ENCODE measurements at places on chromosomes 11 and 22.

- DNase-seq = no peak
These were observed at the start of gene LUZP2 for GRCh38 chr11:24496736-24497725. TSS of gene LUZP2 (plus strand) at chr11:24497053.

DNA sequence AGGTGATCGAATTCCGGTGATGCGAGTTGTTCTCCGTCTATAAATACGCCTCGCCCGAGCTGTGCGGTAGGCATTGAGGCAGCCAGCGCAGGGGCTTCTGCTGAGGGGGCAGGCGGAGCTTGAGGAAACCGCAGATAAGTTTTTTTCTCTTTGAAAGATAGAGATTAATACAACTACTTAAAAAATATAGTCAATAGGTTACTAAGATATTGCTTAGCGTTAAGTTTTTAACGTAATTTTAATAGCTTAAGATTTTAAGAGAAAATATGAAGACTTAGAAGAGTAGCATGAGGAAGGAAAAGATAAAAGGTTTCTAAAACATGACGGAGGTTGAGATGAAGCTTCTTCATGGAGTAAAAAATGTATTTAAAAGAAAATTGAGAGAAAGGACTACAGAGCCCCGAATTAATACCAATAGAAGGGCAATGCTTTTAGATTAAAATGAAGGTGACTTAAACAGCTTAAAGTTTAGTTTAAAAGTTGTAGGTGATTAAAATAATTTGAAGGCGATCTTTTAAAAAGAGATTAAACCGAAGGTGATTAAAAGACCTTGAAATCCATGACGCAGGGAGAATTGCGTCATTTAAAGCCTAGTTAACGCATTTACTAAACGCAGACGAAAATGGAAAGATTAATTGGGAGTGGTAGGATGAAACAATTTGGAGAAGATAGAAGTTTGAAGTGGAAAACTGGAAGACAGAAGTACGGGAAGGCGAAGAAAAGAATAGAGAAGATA lies at the start of gene MALAT1:
MALAT1 (plus strand) TSS at position 69 of the 736 bp plus-strand sequence.
- DNase-seq = peak; percentile 79

DNA sequence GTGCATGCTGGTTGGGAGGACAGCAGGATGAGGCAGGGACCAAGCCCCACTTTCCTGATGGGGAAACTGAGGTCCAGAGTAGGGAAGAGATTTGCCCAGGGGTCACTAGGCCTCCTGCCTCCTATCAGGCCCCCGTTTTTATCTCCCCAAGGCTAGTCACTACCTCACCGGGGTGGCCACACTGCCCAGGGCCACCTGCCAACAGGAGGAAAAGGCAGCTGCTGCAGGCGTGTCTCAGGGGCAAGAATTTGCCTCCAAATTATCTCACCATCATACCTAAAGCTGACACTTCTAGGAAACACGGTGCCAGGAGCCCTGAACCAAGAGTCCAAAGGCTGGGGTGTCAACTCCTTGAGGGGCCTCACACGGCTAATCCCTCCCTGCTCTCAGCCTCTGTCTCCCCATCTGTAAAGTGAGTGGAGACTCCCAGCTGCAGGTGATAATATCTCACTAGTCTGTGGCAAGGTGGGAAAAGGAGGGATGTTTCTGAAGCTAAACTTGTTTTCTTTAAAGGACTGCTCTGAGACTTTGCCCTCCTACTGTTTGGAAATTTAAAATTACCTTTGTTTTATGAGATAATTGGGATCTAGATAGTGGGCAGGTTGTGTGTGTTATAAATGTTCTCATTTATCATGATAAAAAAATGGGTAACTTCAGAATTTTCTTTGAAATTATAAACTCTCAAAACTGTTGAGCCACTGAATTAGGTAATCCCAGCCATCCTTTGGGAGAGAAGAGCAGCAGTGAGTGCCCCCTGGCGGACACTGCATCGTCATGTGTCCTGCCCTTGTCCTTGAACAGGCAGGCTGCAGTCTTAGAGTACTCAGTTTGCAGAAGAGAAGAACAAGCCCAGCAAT lies 60.0 kb downstream of the MYO7A start:
- DNase-seq = peak; percentile 54

GRCh38 chr22:32627091-32627490 lies 152.5 kb downstream of the FBXO7 start:
- no peak for DNase-seq

GRCh38 chr11:40168414-40168813 lies 1291.0 kb downstream of the LRRC4C start:
- no peak for DNase-seq

GRCh38 chr22:31800065-31800464 lies 46.2 kb downstream of the DEPDC5 start:
- DNase-seq = no peak

DNA sequence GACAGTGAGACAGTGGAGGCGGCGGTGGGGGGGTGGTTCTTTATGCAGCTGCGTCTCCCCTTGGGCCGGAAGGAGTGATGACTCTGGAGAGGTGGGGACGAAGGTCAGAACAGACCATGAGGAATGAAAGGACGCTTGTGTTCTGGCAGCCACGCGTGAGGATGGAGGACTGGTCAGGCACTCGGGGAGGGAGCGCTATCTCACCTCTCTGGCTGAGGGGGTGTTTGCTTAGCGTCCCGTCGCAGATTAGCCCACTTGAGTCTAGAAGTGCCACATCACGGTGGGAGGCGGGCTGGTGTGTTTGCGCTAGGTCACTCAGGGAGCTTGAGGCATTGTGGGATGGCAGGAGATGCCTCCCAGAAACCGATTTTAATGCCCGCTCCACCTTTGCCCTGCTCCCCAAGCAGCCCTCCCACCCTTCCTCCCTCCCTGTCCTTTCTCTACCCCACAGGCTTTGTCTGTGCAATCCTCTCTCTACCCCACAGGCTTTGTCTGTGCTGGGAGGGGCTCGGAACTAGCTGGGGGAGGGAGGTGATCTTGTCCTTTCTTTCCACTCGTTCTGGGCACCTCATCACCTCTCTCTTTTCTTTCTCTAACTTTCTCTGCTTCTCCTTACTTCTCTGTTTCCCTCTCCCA lies 97.8 kb downstream of the PKNOX2 start:
- no peak for DNase-seq

- no peak for DNase-seq
These were observed 400.4 kb downstream of the TBC1D22A start for GRCh38 chr22:47162865-47163264.

- DNase-seq = no peak
These were observed 5.2 kb downstream of the FXYD2 start for GRCh38 chr11:117819096-117820040.

- no peak for DNase-seq
These were observed 1.4 kb downstream of the TRPC6 start for GRCh38 chr11:101582236-101582988.

DNA sequence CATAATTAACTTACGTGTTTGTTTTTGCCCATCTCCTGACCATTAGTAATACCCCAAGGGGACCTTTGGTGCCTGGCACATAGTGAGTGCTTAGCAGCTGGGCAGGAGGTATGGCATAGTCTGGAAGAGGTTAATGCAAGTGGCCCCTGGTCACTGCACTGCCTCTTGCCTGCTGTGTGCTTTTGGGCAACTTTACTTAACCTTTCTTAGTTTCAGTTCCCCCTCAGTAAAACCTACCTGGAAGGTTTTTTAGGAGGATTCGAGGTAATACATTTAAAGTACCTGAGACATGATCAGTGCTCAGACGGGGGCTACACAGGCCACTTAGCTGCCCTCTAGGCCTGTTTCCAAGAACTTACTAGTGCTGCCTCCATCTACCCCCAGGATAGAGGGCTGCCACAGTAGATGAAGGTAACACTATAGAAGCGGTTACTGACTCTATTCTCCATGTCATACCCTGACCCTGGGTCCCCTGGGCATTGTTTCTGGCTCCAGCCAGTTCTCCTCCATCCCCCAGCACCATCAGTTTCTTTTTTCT lies 3.3 kb downstream of the POLD4 start:
- DNase-seq = no peak

DNA sequence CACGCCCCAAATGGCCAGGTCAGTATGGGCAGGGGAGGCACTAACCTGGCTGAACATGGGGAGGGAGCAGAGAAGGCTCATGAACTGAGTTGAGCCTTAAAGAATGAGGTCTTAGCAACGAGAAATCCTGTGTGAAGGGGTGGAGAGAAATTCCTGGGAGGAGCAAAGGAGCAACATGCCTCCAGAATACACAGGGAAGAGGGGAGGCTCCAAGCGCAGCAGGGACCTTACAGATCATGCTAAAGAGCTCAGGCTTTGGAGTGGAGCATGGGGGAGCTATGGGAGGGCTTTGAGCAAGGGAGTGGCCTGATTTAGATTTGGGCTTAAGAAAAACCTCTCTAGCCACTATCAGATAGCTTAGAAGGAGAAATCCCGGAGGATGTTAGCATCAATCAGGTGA lies 88.1 kb downstream of the MN1 start:
- no peak for DNase-seq

GRCh38 chr11:112134473-112134872 lies 29.4 kb downstream of the IL18 start:
- DNase-seq = no peak

- no peak for DNase-seq
These were observed 11.9 kb upstream of the TEF start for GRCh38 chr22:41369837-41370236.

DNA sequence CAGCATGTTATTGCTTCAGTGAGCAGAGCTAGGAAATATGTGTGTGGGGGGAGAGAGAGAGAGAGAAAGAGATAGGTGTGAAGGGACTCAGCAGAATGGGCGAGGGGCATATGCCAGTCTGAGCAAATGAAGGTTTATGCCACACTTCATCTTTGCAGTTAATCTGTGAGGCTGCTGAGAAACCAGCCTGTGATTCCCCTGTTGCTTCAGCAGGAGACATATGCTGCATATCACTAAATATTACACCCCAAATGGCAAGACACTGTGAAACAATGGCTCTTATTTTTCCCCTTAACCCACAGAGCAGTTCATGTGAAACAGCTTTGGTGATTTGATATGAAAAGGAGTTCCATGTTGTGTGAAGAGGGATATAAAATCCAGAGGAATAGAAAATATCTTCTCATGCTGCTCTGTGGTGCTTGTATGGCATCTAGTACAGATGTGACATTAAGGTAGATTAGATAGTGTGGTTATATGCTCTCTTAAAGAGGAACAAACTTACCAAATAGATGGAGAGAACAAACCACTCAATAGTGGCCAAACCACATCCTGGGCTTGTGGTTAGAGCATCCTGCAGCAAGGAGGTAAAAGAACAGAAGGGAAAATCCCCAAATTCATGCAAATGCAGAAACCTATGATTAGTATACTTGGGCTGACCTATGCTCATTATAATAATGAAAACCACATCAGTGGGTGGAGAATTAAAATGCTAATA lies 864.2 kb downstream of the FAM181B start:
- peak; percentile 62 for DNase-seq

- DNase-seq = no peak
These were observed 34.9 kb downstream of the TRAF6 start for GRCh38 chr11:36475192-36475591.

DNA sequence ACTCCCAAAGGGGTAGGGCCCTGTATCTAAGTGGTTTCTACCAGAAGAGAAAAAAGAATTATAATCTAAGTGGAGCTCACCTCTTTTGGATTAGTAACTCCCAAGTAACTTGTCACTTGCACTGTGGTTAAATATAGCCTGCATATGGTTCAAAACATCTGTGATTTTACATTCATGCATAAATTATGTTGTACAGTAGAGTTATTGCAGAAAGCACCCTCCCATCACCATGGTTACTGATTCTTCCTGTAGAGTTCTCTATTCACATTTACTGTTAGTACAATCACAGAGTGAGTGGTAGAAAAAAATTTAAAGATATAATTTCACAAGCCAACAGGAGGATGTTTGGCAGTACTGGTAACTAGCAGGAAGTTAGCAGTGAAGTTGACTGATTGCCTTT lies 80.4 kb downstream of the LRRC4C start:
- DNase-seq = no peak

- DNase-seq = no peak
These were observed 64.6 kb upstream of the PTPRJ start for GRCh38 chr11:47915783-47916182.

GRCh38 chr11:45233121-45233803 lies 52.9 kb downstream of the SYT13 start:
- peak; percentile 36 for DNase-seq

DNA sequence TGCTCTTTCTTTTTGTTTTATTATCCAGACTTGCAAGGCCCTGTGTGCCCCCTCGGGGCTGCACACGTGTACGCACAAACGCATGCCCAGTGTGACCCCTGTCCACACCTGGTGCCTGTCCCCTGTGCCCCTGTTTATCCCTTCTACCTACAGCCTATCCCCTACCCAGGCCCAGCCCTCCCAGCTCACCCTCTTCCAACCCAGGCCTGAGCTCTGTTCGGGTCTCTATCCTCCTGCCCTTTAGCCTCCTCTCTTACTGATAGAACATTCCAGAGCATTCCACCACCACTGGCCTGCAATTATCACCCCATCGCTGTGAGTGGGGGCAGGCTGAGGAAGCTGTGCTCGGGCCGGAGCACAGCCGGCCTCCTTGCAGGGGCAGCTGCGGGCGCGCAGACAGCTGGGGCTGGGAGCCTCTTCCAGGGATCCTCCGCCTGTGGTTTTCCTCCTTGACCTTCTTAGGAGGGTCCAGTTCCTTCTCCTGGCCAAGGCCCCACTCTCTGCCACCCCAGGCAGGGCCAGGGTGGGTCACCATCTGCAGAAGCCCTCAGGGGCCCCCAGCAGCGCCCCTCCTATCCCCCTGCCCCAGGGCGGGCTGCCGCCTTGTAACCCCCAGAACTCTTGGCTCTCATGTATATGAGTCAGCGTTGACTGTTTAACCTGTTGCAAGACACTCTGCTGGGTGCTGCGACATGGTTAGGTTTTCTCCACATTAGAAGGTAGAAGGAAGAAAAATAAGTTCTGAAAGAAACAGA lies 41.8 kb upstream of the KCNQ1OT1 start:
- no peak for DNase-seq

DNA sequence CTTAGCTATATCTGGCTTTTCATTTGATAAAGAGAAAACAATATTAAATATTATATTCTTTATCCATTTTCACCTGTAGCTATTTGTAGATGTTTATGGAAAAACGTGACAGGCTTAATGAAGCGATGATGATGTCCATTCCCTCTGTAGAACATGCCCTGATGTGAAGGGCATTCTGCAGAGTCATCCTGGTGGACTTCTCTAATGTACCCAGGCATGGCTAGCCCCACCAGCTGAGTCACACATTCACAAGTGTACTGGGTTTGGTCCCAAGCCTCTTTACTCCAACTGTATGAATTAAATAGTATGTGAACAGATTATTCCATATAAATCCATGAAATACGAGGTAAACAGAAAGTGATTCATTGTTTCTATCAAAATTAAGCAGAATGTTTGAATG lies 139.3 kb downstream of the CADM1 start:
- no peak for DNase-seq

Measured in stimulated activated CD8-positive, alpha-beta memory T cell treated with anti-CD3 and anti-CD28 coated beads, Interleukin-15, amount 100 ng/mL, for 48 hours (primary cell).